Activated CD4-positive, alpha-beta memory T cell treated with anti-CD3 and anti-CD28 coated beads, Interleukin-2, amount 10 ng/mL, durations not matched to agents 7 days and 5 days (primary cell): ENCODE measurements at places on chromosomes 3 and 15. TPM values are rescaled to one million over a fixed set of nuclear protein-coding genes. Genes with fewer than 3 reads are reported as not detected.
A peak's percentile ranks its signal among the peaks of the same experiment; 100 is the strongest.

- H3K4me3 ChIP-seq = no peak overlapping the region
- no peaks in the 10 kb centered on the region for H3K36me3 ChIP-seq
- DNase-seq = no peak
- no peaks in the 10 kb centered on the region for H3K4me1 ChIP-seq
- no peak overlapping the region for H3K27ac ChIP-seq
Measured at GRCh38 chr15:95024351-95024750, 793.0 kb downstream of the MCTP2 start.

- no peaks in the 10 kb centered on the region for H3K36me3 ChIP-seq
- peaks cover 8% of the 10 kb centered on the region for H3K4me1 ChIP-seq
- DNase-seq = no peak
Measured at GRCh38 chr15:99268431-99268830, 17.1 kb downstream of the LRRC28 start.

DNA sequence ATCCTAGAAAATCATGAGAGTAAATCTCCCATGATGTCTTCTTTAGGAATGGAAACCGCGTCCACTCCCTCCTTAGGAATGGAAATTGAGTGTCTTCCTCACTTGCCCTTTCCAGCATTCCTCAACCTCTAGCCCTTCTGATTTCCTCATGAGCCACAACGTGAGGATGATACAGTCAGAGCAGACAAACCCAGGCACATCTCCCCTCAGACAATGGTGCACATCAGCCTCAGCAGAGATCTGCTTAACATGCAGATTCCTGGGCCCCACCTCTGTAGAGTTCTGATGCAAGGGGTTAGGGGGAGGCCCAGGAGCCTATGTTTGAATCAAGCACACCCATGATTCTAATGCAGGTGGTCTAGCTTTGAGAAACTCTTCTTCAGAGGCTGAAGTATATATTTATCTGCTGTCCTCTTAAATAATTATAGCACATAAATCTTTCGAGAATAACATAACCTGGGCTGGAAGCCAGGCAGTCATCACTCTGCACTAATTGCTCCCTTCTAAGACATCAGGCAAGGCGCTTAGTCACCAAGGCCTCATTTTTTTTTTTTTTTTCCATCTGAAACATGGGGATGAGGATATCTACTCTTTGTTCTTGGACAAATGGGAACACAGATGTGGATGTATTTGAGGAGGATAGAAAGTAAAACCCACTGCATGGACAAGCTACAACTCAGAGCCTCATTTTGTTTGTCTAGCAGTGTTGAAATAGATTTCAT lies 81.7 kb downstream of the PRICKLE2 start:
- H3K36me3 ChIP-seq = no peaks in the 10 kb centered on the region
- DNase-seq = no peak
- H3K27ac ChIP-seq = no peak overlapping the region
- H3K4me3 ChIP-seq = no peak overlapping the region
- H3K27me3 ChIP-seq = no peaks in the 10 kb centered on the region

GRCh38 chr3:126955004-126955790 lies 27.7 kb upstream of the PLXNA1 start:
- H3K4me3 ChIP-seq = no peak overlapping the region
- H3K36me3 ChIP-seq = no peaks in the 10 kb centered on the region
- no peak for DNase-seq
- H3K27ac ChIP-seq = no peak overlapping the region
- H3K27me3 ChIP-seq = no peaks in the 10 kb centered on the region
- no peaks in the 10 kb centered on the region for H3K4me1 ChIP-seq

DNA sequence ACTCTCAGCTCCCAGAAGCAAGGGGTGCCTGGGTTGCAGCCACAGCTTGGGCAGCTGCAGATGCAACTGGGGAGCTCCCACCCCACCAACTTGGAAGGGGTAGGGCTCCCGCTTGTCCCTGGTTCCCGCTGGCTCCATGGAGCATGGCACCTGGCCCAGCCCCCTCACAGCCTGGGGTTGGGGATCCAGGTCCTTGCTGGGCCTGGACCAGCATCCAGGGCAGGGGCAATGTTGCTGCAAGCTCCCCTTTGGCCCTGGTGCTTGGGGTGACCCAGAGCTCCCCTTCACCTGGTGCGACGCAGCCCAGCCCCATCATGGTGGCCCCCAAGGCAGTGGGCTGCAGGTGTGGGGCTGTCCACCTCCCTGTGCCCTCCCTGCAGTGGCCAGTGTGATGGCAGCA lies 99.6 kb upstream of the FRMD4B start:
- H3K4me3 ChIP-seq = no peak overlapping the region
- DNase-seq = no peak
- H3K4me1 ChIP-seq = no peaks in the 10 kb centered on the region
- H3K27me3 ChIP-seq = peaks cover 8% of the 10 kb centered on the region
- no peaks in the 10 kb centered on the region for H3K36me3 ChIP-seq
- no peak overlapping the region for H3K27ac ChIP-seq

GRCh38 chr15:76070921-76071635 lies 11.3 kb downstream of the TMEM266 start:
- H3K27ac ChIP-seq = no peak overlapping the region
- no peaks in the 10 kb centered on the region for H3K36me3 ChIP-seq
- peaks cover 4% of the 10 kb centered on the region for H3K27me3 ChIP-seq
- no peak for DNase-seq

GRCh38 chr15:29066838-29067237 lies 181.1 kb downstream of the APBA2 start:
- no peak overlapping the region for H3K27ac ChIP-seq
- no peaks in the 10 kb centered on the region for H3K27me3 ChIP-seq
- no peaks in the 10 kb centered on the region for H3K4me1 ChIP-seq
- DNase-seq = no peak
- no peaks in the 10 kb centered on the region for H3K36me3 ChIP-seq

GRCh38 chr3:139319428-139320402 lies 24.1 kb upstream of the MRPS22 start:
- H3K36me3 ChIP-seq = no peaks in the 10 kb centered on the region
- no peak for DNase-seq
- peaks cover 15% of the 10 kb centered on the region for H3K27me3 ChIP-seq
- H3K4me3 ChIP-seq = no peak overlapping the region
- H3K27ac ChIP-seq = no peak overlapping the region

GRCh38 chr3:169400874-169401273 lies 262.6 kb downstream of the MECOM start:
- H3K27me3 ChIP-seq = peaks cover 2% of the 10 kb centered on the region
- DNase-seq = no peak
- H3K36me3 ChIP-seq = no peaks in the 10 kb centered on the region
- no peak overlapping the region for H3K27ac ChIP-seq
- no peak overlapping the region for H3K4me3 ChIP-seq

- no peaks in the 10 kb centered on the region for H3K36me3 ChIP-seq
- H3K27me3 ChIP-seq = no peaks in the 10 kb centered on the region
- no peak for DNase-seq
- no peak overlapping the region for H3K27ac ChIP-seq
- no peaks in the 10 kb centered on the region for H3K4me1 ChIP-seq
Measured at GRCh38 chr3:116331380-116331779, 113.9 kb downstream of the LSAMP start.

Gene CGGBP1
- 105 TPM for total RNA-seq

DNA sequence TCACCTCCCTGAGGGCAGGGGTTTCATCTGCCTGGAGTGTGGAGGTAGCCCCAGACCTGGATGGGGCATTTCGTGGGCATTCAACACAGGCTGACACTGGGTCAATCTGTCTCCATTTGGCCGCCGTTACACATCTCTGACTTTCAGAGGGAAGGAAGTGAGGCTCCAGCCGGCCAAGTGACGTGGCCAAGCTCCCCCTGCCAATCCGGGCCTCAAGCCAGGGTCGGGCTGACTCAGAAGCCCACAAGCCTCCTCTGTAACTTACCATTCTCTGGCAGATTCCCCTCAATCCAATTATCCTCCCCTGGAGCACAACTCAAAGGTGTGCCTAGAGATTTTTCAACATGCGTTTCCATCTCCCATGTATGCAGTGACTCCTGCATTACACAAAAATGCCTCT lies 227.6 kb downstream of the KLF13 start:
- H3K4me1 ChIP-seq = no peaks in the 10 kb centered on the region
- H3K36me3 ChIP-seq = no peaks in the 10 kb centered on the region
- no peak for DNase-seq
- no peaks in the 10 kb centered on the region for H3K27me3 ChIP-seq
- no peak overlapping the region for H3K4me3 ChIP-seq

GRCh38 chr15:61841466-61841865 lies 218.8 kb downstream of the VPS13C start:
- H3K36me3 ChIP-seq = no peaks in the 10 kb centered on the region
- H3K27me3 ChIP-seq = peaks cover 11% of the 10 kb centered on the region
- H3K4me1 ChIP-seq = peaks cover 21% of the 10 kb centered on the region

GRCh38 chr3:189690672-189691071 lies 59.5 kb downstream of the TP63 start:
- no peak overlapping the region for H3K4me3 ChIP-seq
- H3K27me3 ChIP-seq = peaks cover 2% of the 10 kb centered on the region
- no peak overlapping the region for H3K27ac ChIP-seq
- H3K4me1 ChIP-seq = no peaks in the 10 kb centered on the region
- DNase-seq = no peak
- H3K36me3 ChIP-seq = no peaks in the 10 kb centered on the region

DNA sequence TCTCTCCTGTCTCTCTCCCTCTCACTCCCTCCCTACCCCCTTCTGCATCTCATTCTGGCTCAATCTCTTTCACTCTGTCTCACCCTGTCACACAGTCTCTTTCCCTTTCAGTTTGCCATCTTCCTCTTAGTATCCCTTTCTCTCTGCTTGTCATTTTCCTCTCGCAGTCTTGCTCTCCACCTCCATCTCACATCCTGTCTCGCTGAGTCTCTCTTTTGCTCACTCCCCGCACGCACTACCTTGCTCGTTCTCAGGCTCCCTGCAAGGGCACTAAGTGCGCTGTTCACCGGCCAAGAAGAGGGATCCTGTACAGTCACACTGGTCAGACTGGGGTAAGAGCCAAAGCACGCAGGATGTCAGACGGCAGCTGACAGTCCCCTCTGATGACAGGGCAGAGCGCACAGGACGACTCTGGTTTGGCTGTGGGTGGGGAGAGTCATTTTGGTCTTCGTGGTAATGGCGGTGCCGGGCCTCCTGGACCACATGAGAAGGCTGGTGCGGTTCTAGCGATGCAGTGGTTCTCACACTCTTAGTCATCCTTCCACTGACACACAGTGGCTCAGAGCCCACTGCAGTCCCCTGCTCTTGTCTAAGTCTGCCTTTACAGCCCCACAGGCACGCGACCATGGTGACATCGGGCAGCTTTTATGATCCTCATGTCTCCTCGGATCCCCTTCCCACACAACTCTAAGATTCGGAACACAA lies 356.8 kb downstream of the FOXP1 start:
- DNase-seq = peak; percentile 89
- H3K4me1 ChIP-seq = peaks cover 33% of the 10 kb centered on the region
- H3K27me3 ChIP-seq = peaks cover 31% of the 10 kb centered on the region
- peak overlapping the region; percentile 90 for H3K27ac ChIP-seq
- H3K4me3 ChIP-seq = peak overlapping the region; percentile 78

DNA sequence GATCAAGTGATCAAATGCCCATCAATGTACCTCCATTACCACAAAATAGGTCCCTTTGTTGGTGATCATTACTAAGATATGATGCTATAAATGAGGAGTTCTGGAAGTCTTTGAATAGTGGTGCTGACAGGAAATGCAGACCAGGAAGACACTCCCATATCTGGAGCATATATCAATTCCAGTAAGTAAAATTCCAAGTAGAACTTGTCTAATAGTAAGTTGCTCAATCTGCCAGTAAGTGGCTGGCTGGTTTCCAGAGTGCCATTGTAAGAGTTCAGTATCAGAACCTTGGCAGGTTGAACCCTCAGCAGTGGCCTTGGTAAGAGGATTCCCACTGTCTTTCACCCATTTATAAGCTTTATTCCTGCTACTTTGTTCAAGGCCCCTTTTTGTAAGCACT lies 379.9 kb upstream of the RBMS3 start:
- no peaks in the 10 kb centered on the region for H3K4me1 ChIP-seq
- H3K27me3 ChIP-seq = no peaks in the 10 kb centered on the region
- no peak for DNase-seq
- H3K36me3 ChIP-seq = no peaks in the 10 kb centered on the region

DNA sequence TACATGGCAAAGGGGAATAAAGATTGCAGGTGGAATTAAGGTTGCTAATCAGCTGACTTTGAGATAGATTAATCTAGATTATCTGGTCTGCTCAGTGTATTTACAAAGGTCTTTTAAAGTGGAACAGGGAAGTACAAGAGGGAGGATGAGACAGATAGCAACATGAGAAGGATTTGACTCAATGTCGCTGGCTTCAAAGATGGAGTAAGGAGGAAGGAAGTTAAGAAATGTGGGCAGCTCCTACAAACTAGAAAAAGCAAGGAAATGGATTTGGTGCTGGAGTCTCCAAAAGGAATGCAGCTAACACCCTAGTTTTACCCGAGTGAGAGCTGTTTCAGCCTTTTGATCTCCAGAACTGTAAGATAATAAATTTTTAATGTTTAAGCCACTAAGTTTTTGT lies 180.7 kb upstream of the TTC14 start:
- no peaks in the 10 kb centered on the region for H3K36me3 ChIP-seq
- DNase-seq = no peak
- H3K27me3 ChIP-seq = no peaks in the 10 kb centered on the region

- H3K27me3 ChIP-seq = no peaks in the 10 kb centered on the region
- no peak overlapping the region for H3K4me3 ChIP-seq
- DNase-seq = no peak
- no peaks in the 10 kb centered on the region for H3K36me3 ChIP-seq
Measured at GRCh38 chr3:148439254-148439822, 258.4 kb upstream of the AGTR1 start.

- H3K4me3 ChIP-seq = no peak overlapping the region
- H3K27ac ChIP-seq = no peak overlapping the region
- no peak for DNase-seq
- H3K36me3 ChIP-seq = no peaks in the 10 kb centered on the region
Measured at GRCh38 chr15:39239562-39239961, 341.3 kb upstream of the THBS1 start.

Gene C2CD4A
- 0.23 TPM for total RNA-seq
